ENCODE measurements at places on chromosomes 7 and 10. TPM values are rescaled to one million over a fixed set of nuclear protein-coding genes. Genes with fewer than 3 reads are reported as not detected.

CALML3 gene
- not detected for total RNA-seq

HGF gene
- 3.4 TPM for total RNA-seq

POMZP3 gene
- 3.4 TPM for total RNA-seq

SEMA4G gene
- total RNA-seq = 2.6 TPM

TRIM50 gene
- total RNA-seq = not detected

DUSP5 gene
- 31.3 TPM for total RNA-seq

PRSS37 gene
- total RNA-seq = not detected

SPAM1 gene
- total RNA-seq = not detected

ADRB1 gene
- total RNA-seq = 19.0 TPM

KIF11 gene
- total RNA-seq = 8.8 TPM

CFAP70 gene
- 0.34 TPM for total RNA-seq

SFTPD gene
- total RNA-seq = not detected

DNA sequence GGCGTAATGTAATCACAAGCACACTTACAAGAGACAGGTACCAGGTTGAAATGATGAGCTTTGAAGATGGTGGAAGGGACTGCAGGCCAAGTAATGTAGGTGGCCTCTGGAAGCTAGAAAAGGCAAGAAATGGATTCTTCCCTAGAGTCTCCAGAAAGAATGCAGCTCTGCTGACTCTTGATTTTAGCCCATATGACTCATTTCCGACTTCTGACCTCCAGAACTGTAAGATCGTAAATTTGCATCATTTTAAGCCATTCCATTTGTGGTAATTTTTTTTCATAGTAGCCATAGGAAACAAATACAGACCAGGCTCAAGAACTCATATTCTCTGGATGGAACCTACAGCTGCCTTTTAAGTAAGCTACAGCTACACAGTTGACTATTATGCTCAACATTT is 315.5 kb downstream of the MAGI2 start:
- no peak for DNase-seq

DNA sequence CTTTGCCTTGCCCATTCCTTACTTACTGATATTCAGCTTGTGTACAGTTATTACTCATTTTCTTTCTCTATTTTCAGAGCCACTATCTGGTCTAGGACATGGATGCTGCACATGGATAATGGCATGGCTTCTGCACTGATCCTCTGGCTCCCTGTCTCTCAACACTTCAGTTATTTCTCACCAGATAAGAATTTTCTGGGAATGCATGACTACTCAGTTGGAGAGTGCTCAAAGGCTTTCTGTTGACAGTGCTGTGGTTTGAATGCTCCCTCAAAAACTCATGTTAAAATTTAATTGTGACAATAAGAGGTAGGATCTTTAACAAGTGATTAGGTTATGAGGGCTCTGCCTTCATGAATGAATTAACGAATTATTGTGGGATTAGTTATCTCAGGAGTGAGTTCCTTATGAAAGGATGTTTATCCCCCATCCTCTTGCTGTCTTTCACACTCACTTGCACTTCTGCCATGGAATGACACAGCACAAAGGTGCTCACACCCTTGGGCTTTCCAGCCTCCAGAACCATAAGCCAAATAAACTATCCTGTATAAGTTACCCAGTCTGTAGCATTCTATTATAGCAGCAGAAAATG is 16.1 kb upstream of the PIK3CG start:
- DNase-seq = no peak

DNA sequence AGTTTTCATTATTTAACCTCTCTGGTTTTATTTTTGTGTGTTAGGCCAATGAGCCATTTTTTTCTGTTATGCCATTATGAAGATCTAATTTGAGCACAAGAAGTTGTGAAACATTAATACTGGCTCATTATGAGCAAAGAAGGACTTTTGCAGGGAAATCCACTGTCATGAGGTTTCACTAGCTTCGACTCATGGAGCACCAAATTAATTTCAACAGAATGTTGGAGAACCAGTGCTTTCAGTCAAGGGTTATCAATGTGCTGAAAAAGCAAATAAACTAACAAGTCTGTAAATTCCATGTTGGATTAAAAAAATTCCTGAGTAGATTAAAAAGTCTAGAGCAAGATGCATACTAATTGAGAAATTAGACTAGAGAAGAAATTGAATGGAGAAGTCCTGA is 594.2 kb upstream of the FZD8 start:
- DNase-seq = no peak

DNA sequence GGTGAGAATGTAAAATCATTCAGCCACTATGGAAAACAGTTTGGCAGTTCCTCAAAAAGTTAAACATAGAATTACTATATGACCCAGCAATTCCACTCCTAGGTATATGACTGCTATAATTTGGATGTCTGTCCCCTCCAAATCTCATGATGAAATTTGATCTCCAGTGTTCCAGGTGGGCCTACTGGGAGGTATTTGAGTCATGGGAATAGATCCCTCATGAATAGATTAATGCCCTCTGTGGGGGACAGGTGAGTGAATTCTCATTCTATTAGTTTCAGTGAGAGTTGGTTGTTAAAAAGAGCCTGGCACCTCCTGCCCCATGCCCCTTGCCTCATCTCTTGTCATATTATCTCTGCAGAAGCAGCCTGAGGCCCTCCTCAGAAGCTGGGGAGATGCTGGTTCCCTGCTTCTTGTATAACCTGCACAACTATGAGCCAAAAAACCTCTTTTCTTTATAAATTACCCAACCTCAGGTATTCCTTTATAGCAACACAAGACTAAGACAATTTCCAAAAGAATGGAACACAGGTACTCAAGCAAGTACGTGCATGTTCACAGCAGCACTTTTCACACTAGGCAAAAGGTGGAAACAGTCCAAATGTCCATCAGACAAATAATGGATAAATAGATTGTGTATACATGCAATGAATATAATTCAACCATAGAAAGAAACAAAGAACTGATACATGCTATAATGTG is 8.8 kb upstream of the SLC25A28 start:
- DNase-seq = no peak

DNA sequence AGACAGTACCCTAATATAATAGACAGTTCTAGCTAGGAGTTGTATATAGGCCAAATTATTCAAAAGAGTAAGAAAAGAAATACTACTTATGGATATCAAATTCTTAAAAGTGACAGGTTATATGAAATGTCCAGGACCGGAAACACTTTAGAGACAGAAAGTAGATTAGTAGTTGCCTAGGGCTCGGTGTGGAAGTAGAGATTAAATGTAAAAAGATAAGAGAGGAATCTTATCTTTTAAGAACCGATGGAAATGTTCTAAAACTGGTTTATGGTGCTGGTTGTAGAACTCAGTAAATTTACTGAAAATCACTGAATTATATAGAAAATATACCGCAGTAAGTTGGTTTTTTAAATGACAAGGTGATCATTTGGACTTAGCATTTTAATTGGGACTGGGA is 147.5 kb upstream of the ASAH2 start:
- no peak for DNase-seq

GRCh38 chr7:151579644-151580043 is 59.9 kb upstream of the RHEB start:
- peak; percentile 20 for DNase-seq

GRCh38 chr10:93420091-93420490 is 62.0 kb downstream of the MYOF start:
- no peak for DNase-seq

GRCh38 chr7:72023926-72024325 is 388.2 kb downstream of the CALN1 start:
- DNase-seq = no peak

GRCh38 chr10:16989826-16990293 is 139.8 kb downstream of the CUBN start:
- no peak for DNase-seq

GRCh38 chr7:103810112-103810744 is 179.2 kb downstream of the RELN start:
- no peak for DNase-seq

DNA sequence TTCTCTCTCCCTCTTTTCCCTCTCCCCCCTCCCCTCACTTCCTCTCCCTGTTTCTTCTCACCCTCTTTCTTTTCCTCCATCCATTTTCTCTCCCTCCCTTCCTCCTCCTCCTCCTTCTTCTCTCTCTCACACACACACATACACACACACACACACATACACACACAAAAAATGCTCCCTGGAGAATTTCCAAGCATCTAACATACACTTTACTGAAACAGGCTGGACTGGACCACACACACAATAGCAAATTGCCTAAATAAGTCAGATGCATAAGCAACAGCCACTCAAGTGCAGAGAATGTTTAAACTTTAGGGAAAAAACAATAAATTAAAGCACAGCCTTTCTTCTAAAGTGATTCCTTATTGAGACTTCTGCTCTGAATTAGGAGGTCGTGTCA is 267.7 kb downstream of the FGFR2 start:
- no peak for DNase-seq

DNA sequence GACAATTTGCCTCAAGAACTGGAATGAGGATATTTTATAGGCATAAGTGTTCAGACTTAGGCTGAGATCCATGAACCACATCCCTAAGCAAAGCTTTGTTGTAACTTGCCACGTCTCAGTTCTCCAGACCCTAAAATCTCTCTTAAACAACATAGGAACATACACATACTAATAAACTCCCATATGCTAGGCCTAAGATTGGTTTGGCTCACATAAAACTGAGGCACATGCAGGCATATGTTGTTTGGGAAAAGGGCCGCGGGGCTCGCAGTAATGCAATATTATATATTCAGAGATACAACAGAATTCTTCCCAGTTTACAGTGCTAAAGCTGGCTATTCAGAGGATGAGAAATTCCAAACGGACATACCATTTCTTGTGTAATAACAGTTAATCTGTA is 61.0 kb downstream of the DOCK4 start:
- DNase-seq = no peak

DNA sequence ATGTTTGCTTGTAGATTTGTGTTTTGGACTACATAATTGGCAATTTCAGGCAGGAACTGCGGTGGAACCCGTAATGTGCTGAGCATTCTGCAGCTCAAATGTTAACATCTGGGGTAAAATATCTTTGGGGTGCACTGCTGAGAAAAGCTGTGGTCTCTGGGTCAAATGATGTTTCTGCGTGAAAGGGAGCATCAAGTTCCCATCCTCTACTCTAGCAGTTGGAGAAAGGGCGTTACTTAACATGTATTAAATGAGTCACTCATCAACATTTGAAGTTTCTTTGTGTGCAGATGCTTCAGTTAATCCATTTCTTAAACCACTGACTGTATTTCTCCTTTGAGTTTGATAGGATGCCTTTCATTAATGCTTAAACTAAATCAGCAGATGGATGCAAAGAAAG is 273.1 kb upstream of the PITRM1 start:
- DNase-seq = no peak

- DNase-seq = no peak
These were observed 37.8 kb downstream of the HHEX start for GRCh38 chr10:92727550-92727949.

DNA sequence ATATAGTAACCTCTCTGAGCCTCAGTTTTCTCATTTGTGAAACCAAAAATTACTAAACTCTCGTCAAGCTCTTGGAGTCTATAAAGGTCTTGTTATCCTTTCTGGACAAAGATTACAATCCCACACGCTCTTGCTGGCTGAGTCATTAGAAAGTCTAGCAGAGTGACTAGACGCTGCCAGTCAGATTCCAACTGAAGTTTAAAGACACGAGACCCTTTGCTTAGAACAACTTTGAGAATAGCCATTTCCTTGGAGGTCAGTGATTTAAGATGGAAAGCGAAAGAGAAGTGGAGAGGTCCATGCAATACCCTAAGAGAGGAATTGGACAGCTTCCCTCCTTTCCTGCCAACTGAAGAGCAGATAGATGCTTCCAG is 119.5 kb downstream of the APBB1IP start:
- DNase-seq = no peak

DNA sequence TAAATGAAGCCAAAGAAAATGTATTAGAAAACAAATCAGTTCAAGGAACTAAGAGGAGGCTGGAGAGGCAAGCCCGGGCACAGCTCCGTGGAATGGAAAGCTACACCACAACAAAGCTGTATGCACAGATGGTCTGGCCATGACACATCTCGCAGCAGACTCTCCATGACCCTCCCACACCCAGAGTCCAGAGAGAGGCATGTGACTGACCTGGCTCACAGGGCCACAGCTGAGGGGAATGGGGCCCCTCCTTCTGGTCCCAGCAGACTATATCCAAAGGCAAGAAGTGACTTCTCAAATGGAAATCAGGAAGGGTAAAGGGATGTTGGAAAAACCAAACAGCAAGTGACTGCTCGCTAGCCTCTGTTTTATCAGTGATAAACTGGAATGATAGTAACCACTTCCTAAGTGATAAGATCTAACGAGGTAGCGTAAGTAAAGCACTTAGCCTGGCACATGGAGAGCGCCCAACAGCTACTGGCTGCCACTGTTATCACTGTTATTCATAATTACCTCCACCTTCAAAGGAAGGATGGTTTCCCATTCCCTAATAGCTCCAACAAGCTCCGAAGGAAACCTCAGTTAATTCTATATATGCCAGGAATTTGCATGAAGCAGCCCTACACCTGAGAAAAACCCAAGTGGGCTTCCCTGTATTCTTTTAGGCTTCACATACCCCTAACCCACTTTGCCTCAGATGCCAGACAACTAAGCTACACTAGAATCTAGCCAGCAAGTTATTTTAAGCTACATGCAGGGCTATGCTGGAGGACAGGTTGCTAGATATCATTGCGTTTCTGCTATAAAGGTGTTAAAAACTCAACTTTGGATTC is 8.4 kb downstream of the OSBPL3 start:
- peak; percentile 78 for DNase-seq

DNA sequence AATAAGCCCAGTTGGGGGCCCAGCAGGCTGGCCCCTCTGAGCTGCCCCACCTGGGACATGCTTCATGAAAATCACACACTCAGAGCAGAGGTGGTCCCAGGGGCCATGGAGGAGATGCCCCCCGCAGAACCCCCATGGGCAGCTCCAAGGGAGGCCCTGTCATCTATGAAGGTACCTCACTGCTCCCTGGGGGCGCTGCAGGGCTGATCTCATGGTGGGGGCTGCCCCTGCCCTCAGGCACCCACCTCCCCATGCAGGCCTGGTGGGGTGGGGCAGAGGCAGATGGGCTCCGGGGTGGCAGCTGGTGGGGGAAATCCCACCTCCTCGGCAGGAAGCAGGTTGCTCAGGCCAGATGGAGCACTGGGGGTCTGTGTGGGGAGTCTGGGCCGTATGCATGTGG is 60.5 kb downstream of the YKT6 start:
- no peak for DNase-seq

DNA sequence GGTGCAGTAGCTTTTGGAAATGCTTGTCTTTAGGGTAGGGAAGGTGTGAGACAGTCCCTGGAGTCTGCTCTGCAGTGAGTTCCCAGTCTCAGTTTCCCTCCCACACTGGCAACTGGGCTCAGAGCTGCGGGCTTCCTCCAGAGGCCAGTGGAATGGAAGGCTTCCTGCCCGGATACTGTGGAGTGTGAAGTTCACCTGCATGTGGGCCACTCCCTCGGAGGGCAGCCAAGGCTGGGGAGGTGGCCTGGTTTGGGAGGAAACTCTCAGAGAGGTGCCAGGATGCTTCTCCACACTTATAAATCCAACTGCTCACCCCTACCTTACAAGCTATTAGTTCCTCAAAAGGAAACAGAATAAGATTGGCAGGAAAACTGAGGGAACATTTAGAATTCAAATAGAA is 18.1 kb upstream of the UBE2H start:
- peak; percentile 50 for DNase-seq

GRCh38 chr10:3769556-3769955 is 15.5 kb downstream of the KLF6 start:
- DNase-seq = no peak

Data from dermis blood vessel endothelial cell (primary cell).